ENCODE measurements at places on chromosomes 5 and 9. TPM values are rescaled to one million over a fixed set of nuclear protein-coding genes. Genes with fewer than 3 reads are reported as not detected.

Gene PRXL2C
- total RNA-seq = 7.5 TPM

Gene GDA
- total RNA-seq = 13.4 TPM

Gene BTNL8
- 0.87 TPM for total RNA-seq

Gene CDC25C
- total RNA-seq = 4.1 TPM

Gene LCP2
- total RNA-seq = not detected

Gene ACTBL2
- total RNA-seq = not detected

Gene GFM2
- total RNA-seq = 30.9 TPM

Gene PCDHA9
- total RNA-seq = 2.5 TPM

Gene TNFSF15
- 7.3 TPM for total RNA-seq

GRCh38 chr9:103485138-103485537, 490.0 kb downstream of the CYLC2 start:
- no peak overlapping the region for H3K27ac ChIP-seq
- H3K36me3 ChIP-seq = no peaks in the 10 kb centered on the region
- no peak overlapping the region for H3K4me3 ChIP-seq

DNA sequence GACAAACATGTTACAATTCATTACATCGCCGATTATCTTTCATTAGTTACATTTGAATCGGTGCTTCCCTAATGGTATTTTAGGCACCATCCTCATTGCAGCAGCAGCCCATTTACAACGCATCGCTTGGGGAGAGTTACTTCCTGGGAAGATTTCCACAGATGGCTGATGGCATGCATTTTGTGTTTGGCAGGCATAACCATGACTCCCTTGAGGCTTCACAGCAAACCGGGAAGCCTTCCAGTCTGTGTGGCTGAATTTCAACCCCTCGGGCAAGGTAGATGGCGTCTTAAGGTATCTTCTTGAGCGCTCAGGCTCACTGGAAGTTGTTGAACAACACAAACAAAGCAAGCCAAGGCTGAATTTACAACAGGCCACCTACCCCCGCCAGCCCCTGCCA, 1.6 kb upstream of the DNAH5 start:
- no peak overlapping the region for H3K4me3 ChIP-seq
- peaks cover 4% of the 10 kb centered on the region for H3K27me3 ChIP-seq
- H3K27ac ChIP-seq = no peak overlapping the region
- no peak for DNase-seq

- H3K36me3 ChIP-seq = no peaks in the 10 kb centered on the region
- H3K4me3 ChIP-seq = no peak overlapping the region
- no peak overlapping the region for H3K27ac ChIP-seq
- no peak for DNase-seq
- H3K4me1 ChIP-seq = peaks cover 31% of the 10 kb centered on the region
Observed at GRCh38 chr9:91101611-91102168, 260.0 kb downstream of the AUH start.

DNA sequence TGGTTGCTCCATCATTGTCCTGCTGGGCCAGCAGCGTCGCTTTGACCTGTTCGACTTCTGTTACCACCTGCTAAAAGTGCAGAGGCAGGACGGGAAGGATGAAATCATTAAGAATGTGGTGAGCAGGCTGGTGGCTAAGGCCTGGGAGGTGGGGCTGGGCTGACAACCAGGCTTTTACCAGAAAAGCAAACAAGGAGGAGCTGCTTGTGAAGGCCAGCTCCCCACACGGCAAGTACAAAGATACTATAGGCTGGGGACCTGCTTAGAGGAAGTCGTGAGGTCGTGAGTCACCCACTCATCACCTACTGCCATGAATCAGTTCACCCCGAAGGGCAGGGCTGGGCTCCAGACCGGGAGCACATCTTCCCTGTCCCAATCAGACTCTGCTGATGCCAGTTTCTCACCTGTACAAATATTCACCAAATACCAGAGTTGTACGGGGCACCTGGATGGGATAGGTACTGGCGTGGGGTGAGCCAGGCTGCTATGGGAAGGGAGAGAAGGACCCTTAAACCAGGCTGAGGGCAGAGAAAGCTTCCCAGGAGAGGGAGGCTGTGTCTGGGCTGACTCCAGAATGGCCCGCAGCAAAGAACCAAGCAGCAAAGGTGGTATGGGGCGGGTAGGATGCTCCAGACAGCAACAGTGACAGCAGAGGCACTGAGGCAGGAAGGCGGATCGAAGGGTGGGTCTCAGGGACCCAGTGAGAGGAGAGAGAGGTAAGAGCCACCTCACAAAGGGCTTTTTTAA, 69.3 kb upstream of the NIPAL4 start:
- peak overlapping the region; percentile 82 for H3K27ac ChIP-seq
- peaks cover 24% of the 10 kb centered on the region for H3K4me1 ChIP-seq

- H3K27me3 ChIP-seq = no peaks in the 10 kb centered on the region
- no peaks in the 10 kb centered on the region for H3K4me1 ChIP-seq
- no peak overlapping the region for H3K27ac ChIP-seq
- H3K4me3 ChIP-seq = no peak overlapping the region
- peaks cover 3% of the 10 kb centered on the region for H3K36me3 ChIP-seq
Observed at GRCh38 chr5:109161914-109162683, 247.7 kb downstream of the PJA2 start.

GRCh38 chr5:14138608-14139540, 4.3 kb upstream of the TRIO start:
- H3K4me1 ChIP-seq = peaks cover 4% of the 10 kb centered on the region
- H3K4me3 ChIP-seq = peak overlapping the region; percentile 8
- no peak overlapping the region for H3K27ac ChIP-seq
- no peaks in the 10 kb centered on the region for H3K36me3 ChIP-seq
- H3K27me3 ChIP-seq = peaks cover 21% of the 10 kb centered on the region

- no peaks in the 10 kb centered on the region for H3K27me3 ChIP-seq
- H3K36me3 ChIP-seq = no peaks in the 10 kb centered on the region
- no peak overlapping the region for H3K27ac ChIP-seq
- H3K4me1 ChIP-seq = no peaks in the 10 kb centered on the region
- no peak overlapping the region for H3K4me3 ChIP-seq
Observed at GRCh38 chr5:96562614-96563013, 99.6 kb upstream of the CAST start.

DNA sequence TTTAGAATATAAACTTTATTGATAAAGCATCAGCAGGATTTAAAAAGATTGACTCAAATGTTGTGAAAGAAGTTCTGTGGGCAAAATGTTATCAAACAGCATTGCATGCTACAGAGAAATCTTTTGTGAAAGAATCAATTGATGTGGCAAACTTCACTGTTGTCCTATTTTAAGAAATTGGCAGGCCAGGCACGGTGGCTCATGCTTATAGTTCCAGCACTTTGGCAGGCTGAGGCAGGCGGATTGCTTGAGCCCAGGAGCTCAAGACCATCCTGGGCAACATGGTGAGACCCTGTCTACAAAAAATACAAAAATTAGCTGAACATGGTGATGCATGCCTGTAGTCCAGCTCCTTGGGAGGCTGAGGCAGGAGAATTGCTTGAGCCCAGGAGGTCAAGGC, 17.4 kb downstream of the ZBTB43 start:
- H3K27ac ChIP-seq = no peak overlapping the region
- no peak for DNase-seq
- H3K4me1 ChIP-seq = peaks cover 4% of the 10 kb centered on the region
- H3K27me3 ChIP-seq = no peaks in the 10 kb centered on the region
- no peak overlapping the region for H3K4me3 ChIP-seq
- peaks cover 38% of the 10 kb centered on the region for H3K36me3 ChIP-seq

DNA sequence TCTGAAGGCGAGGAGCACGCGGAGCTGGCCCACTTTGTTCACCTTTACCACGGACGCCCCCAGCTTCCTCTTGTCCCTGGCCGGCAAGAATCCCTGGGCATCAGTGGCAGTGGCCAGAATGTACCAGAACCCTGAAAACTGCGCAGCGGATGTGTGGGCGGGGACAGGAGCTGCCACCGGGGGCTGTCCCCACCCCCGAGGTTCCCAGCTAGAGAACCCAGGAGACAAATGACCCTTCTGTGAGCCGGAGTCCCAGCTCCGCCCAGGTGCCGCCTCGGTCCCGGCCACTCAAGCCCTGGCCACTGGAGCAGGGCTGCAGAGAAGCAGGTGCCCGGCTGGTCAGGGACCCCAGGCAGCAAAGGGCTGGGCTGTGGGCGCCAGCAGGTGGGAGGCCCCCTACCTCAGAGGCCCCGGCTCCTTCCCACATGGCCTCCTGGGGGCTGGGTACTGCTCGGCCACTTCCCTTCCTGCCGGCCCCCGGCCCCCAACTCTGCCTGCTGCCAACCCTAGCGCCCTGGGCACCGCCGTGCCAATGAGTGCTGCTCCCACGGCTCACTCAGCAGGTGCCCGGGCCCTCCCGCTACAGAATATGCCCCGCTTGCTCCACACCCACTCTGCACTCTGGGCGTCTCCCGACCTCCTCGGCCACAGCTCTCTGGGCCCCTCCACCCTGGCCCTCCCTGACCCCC, 713 bp downstream of the LCN10 start:
- DNase-seq = no peak
- no peak overlapping the region for H3K27ac ChIP-seq
- peaks cover 3% of the 10 kb centered on the region for H3K27me3 ChIP-seq
- no peaks in the 10 kb centered on the region for H3K36me3 ChIP-seq
- no peak overlapping the region for H3K4me3 ChIP-seq
- no peaks in the 10 kb centered on the region for H3K4me1 ChIP-seq

GRCh38 chr5:127799293-127799905, 96.2 kb downstream of the CCDC192 start:
- no peak overlapping the region for H3K4me3 ChIP-seq
- H3K36me3 ChIP-seq = no peaks in the 10 kb centered on the region
- H3K27me3 ChIP-seq = no peaks in the 10 kb centered on the region
- no peaks in the 10 kb centered on the region for H3K4me1 ChIP-seq

- H3K36me3 ChIP-seq = no peaks in the 10 kb centered on the region
- no peaks in the 10 kb centered on the region for H3K27me3 ChIP-seq
- H3K4me3 ChIP-seq = no peak overlapping the region
- DNase-seq = no peak
- H3K27ac ChIP-seq = no peak overlapping the region
Observed at GRCh38 chr5:36252722-36253365, 11.1 kb upstream of the NADK2 start.

DNA sequence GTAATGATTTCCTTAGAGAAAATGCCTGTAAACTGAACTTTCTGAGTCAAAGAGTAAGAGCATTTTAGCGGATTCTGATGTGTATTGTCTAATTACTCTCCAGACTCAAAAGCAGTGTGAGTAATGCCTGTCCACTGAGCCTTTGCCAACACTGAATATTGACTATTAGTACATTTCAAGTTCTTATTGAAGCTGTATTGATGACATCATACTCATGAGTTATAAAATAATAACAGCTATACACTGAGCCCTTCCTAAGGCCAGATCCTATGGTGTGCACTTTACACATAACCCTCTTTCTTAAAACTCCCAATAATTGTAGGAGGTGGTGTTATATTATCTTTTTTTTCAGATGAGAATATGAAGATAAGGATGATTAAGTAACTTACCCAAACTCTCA, 152.8 kb upstream of the TRPC7 start:
- no peaks in the 10 kb centered on the region for H3K4me1 ChIP-seq
- H3K36me3 ChIP-seq = no peaks in the 10 kb centered on the region
- H3K4me3 ChIP-seq = no peak overlapping the region
- H3K27me3 ChIP-seq = peaks cover 13% of the 10 kb centered on the region

DNA sequence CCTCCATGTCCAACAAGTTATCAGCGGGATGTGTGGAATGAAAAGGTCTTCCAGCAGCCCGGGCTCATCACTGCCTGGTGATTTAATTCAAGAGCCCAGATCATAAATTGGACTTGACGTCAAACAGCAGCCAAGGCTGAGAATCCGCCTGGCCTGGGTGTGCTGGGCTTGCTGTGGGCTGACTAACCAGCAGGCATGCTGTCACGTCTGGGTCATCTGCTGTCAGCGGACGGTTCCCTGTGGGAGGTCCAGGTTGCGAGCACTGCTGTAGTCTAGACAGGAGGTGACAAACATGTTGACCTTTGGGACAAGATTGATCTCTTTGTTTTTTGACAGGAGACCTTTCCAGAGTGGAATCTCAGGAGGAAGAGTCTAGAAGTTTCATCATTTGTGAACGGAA, 289.7 kb downstream of the OSTF1 start:
- no peak for DNase-seq
- H3K27me3 ChIP-seq = no peaks in the 10 kb centered on the region
- H3K4me1 ChIP-seq = peaks cover 4% of the 10 kb centered on the region
- H3K36me3 ChIP-seq = no peaks in the 10 kb centered on the region
- no peak overlapping the region for H3K4me3 ChIP-seq

GRCh38 chr5:131226899-131227298, 37.0 kb upstream of the CDC42SE2 start:
- no peaks in the 10 kb centered on the region for H3K27me3 ChIP-seq
- no peaks in the 10 kb centered on the region for H3K36me3 ChIP-seq
- H3K27ac ChIP-seq = no peak overlapping the region

- no peaks in the 10 kb centered on the region for H3K4me1 ChIP-seq
- no peaks in the 10 kb centered on the region for H3K36me3 ChIP-seq
Observed at GRCh38 chr5:109885205-109885604, 195.5 kb downstream of the MAN2A1 start.

GRCh38 chr5:135120951-135121350, 86.9 kb upstream of the PITX1 start:
- no peak overlapping the region for H3K27ac ChIP-seq
- DNase-seq = no peak
- no peak overlapping the region for H3K4me3 ChIP-seq
- peaks cover 7% of the 10 kb centered on the region for H3K4me1 ChIP-seq
- peaks cover 54% of the 10 kb centered on the region for H3K27me3 ChIP-seq
- no peaks in the 10 kb centered on the region for H3K36me3 ChIP-seq

GRCh38 chr5:79924936-79925893, 65.8 kb downstream of the MTX3 start:
- no peaks in the 10 kb centered on the region for H3K36me3 ChIP-seq
- no peak overlapping the region for H3K27ac ChIP-seq
- no peak for DNase-seq
- peaks cover 12% of the 10 kb centered on the region for H3K27me3 ChIP-seq

DNA sequence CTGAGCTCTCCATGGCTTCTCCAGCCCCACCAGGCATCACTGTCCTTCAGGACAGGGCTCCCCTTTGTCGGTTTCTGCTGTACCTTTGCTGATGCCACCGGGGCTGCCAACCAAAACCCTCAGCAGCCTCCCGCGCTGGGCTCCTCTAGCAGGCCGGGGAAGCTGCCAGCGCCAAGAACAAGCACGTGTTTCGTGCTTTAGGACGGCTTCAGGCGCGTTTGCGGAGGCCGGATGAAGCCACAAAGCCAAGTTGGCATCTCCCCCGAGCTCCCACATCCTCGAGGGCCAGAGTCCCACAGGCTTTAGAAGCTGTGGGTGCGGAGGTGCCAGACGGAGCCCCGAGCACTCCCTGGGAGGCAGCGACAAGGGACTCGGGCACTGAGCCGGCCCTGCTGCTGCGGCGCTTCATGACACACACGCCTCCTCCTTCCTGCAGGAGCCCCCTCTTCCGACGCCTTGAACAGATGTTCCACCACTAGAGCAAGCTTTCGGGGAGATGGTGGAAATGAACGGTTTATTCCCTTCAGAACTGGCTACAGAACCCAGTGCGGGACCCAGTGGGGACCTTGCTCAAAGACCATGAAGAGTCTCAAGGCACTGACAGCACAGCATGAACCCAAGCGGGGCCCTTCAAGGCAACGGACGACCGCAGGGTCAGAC, 36.7 kb downstream of the SARDH start:
- H3K27ac ChIP-seq = no peak overlapping the region
- H3K4me1 ChIP-seq = no peaks in the 10 kb centered on the region
- H3K4me3 ChIP-seq = no peak overlapping the region
- no peaks in the 10 kb centered on the region for H3K27me3 ChIP-seq

- H3K36me3 ChIP-seq = no peaks in the 10 kb centered on the region
- no peak overlapping the region for H3K4me3 ChIP-seq
- no peak overlapping the region for H3K27ac ChIP-seq
- DNase-seq = no peak
Observed at GRCh38 chr5:120446068-120446492, 18.0 kb upstream of the PRR16 start.
